Midbrain (tissue), 1 donor: ENCODE measurements at places on chromosomes 4 and X.

DNA sequence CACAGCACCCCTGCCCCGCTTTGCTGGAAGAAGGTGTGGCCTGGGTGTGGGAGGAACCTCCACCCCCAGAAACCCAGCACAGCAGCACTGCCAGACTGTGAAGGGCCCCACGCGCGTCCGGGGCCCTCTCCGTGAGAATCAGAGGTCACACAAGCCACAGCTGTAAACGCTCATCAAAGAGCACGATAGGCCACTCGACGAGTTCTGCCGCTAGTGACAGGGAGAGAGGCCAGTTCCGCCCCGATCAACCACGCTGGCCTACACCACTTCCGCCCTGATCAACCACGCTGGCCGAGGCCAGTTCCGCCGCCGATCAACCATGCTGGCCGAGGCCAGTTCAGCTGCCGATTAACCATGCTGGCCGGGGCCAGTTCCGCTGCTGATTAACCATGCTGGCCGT lies 25.9 kb upstream of the ADRA2C start:
- DNase-seq = no peak

- no peak for DNase-seq
Measured at GRCh38 chrX:78708262-78708661, 39.3 kb upstream of the LPAR4 start.

DNA sequence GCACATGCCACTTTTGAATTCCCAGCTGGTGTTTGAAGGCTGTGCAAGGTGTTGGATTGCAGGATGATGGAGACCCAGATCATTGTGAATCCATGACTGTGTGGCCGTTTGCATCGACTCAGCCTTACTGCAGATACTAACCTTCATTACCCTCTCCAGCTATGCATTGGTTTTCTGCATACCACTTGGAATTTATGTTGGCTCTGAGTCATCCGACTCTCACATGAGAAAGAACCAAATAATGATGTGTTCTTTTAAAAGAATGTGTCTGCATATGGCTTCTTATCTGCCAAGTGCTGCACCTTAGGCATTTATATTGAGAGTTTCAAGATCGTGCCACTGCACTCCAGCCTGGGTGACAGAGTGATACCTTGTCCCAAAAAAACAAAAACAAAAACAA lies 106.7 kb upstream of the PRKX start:
- no peak for DNase-seq

GRCh38 chr4:123284168-123284567 lies 112.4 kb upstream of the SPRY1 start:
- DNase-seq = no peak

GRCh38 chr4:82501154-82501442 lies 60.7 kb downstream of the TMEM150C start:
- DNase-seq = no peak
